ENCODE measurements at places on chromosomes 11 and 22. TPM values are rescaled to one million over a fixed set of nuclear protein-coding genes. Genes with fewer than 3 reads are reported as not detected.

The DCDC1 gene
- not detected for total RNA-seq

The OR5B21 gene
- not detected for total RNA-seq

The ANGPTL5 gene
- total RNA-seq: not detected

The BBOX1 gene
- not detected for total RNA-seq

The C22orf31 gene
- not detected for total RNA-seq

The PANX2 gene
- total RNA-seq: 0.65 TPM

Data from cardiac atrium fibroblast (primary cell).